ENCODE measurements at places on chromosomes 2 and 18.

DNA sequence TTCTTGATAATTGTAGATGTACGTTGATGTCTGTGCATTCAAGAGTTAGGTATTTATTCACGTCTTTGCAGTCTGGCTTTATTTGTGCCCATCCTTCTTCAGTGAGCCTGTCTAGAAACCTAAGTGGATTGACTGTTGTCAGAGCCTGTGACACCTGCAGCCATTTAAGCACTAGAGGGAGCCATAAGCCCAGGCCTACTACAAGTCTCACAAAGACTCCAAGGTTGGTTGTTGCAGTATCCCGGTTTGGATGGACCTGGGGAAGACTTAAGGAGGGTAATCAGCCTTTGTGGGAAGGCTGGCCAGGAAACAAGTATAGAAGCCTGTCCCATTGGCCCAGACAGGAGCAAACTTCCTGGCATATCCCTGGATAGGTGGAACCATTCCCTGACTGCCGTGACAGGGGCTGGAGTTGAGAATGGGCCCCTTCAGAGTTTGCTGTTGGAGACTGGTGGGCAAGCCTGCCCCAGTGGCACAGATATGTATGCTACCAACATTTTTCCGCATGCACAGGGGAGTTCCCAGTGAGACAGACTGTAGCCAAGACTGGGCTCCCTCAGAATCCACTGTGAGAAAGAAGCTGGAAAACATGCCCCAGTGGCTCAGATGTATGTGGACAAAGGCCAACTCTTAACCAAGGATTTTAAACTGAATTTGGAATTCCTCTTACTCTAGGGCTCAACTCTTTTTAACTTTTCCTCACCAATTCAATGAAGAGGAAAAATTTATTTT, 9.3 kb upstream of the LRRC30 start:
- no peak overlapping the region for H3K27ac ChIP-seq

DNA sequence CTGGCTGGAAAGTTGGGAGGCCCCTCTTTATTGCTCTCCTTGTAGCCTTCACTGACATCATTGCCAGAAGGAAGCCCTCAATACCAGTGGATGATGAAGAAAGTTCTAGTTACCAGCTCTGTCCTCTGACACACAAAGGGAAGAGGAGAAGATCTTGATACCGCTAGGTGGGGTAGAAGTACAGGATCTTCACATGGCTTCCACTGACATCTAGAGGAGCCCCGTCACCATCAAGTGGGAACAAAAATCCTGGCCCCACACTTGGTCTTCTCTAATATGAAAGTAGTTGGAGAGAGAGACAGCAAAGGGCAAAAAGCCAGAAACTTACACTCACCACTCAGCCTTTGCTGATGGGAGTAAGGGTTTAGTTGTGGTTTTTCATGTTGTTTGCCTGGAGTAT, 12.4 kb downstream of the XIRP2 start:
- H3K27me3 ChIP-seq = no peaks in the 10 kb centered on the region
- no peak for DNase-seq
- no peak overlapping the region for H3K27ac ChIP-seq
- no peaks in the 10 kb centered on the region for H3K36me3 ChIP-seq
- H3K4me1 ChIP-seq = no peaks in the 10 kb centered on the region
- no peak overlapping the region for H3K4me3 ChIP-seq

GRCh38 chr2:148455791-148456190, 188.8 kb upstream of the EPC2 start:
- peaks cover 11% of the 10 kb centered on the region for H3K4me1 ChIP-seq
- no peak overlapping the region for H3K27ac ChIP-seq
- no peaks in the 10 kb centered on the region for H3K27me3 ChIP-seq
- H3K4me3 ChIP-seq = no peak overlapping the region
- no peaks in the 10 kb centered on the region for H3K36me3 ChIP-seq
- DNase-seq = no peak

- H3K4me3 ChIP-seq = no peak overlapping the region
- H3K36me3 ChIP-seq = no peaks in the 10 kb centered on the region
- H3K27ac ChIP-seq = no peak overlapping the region
- no peak for DNase-seq
- no peaks in the 10 kb centered on the region for H3K4me1 ChIP-seq
- H3K27me3 ChIP-seq = no peaks in the 10 kb centered on the region
These were observed 9.3 kb downstream of the ALPK2 start for GRCh38 chr18:58619596-58619930.

Data from SJSA1 (cell line).